ENCODE measurements at places on chromosomes 11 and 22.
A peak's percentile ranks its signal among the peaks of the same experiment; 100 is the strongest.

- DNase-seq, result no peak
These were observed 2.5 kb downstream of the PKP3 start for GRCh38 chr11:396511-396947.

GRCh38 chr11:40417627-40418026 is 1041.8 kb downstream of the LRRC4C start:
- no peak for DNase-seq

DNA sequence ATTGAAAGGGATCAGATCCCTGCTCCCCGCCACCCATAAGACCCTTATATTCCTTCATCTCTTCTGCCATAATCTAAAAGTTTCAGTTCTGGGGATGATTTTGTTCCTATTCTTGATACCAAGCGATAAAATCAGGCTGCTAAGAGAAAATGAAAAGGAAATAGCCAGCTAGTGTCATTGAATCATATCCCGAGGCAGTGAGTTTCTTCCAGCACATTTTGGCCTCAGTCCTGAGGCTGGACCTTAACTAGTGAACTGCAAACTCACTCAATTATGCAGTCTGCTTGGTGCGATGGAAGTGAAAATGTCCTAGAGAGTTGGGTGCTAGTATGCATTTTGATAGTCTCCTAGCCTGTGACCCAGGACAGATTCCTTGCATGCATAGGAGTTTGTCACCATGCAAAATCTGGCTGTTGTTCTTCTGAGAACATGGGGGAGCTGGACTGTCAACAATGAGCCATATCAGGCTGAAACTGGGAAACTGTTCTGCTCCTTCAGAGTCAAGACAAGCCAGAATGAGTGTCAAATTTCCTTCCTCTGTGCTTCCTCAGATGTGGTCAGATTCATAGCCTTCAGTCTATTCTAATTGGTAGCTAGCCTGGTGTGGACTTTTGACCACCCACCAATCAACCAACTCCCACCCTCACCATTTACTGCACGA is 102.9 kb downstream of the CCDC81 start:
- no peak for DNase-seq

DNA sequence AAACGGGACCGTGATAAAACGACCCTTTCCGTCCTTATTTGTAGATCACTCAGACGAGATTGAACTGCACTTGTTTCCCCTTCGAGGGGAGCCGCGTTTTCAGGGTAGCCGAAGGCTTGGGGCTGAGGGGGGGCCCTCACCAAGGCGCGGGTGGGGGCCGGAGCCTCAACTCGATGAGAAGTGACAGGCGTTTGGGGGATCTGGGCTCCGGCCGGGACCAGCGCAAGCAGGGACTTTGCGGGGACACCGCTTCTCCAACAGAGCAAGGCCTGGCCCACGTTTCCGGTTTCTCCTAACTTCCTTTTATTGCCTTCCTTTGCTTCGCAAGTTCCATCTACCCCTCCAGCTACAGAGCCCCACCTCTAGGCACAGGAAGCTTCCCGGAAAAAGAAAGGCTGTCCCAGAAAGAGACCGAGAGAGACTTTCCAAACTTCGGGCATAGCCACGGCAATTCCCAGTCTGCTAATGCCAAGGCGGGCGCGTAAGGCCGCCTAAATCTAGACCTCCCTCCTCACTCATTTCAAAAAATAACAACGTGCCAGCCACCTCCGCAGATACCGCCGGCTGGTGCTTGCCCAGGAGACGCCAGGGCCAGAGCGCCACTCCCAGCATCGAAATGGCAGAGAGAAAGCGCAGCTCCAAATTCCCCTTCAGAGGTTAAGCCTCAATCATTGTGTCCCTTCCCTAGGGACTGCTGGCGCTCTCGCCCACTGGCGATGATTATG is 6.6 kb downstream of the PAX6 start:
- DNase-seq, result peak; percentile 3

DNA sequence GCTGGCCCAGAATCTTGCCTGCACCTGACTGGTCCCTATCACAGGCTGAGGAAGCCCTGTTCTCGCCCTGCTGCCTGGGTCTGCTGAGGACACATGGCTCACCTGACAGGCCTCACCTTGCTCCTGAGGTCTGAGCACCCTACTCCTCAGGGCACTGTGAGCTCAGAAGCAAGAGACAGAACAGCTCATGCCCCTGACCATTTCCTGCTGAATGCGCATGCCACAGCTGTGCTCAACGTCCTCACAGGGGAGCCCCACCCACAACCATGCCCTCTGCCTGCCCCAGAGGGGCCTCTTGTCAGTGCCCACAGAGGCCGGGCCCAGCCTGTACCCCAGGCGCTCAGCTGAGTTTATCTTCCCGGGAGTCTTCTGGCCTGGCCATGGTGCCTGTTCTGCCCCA is 2.8 kb upstream of the TSPO start:
- peak; percentile 9 for DNase-seq

GRCh38 chr11:113521737-113522517 is 46.7 kb upstream of the DRD2 start:
- no peak for DNase-seq

- DNase-seq, result peak; percentile 29
These were observed 14.9 kb downstream of the USP47 start for GRCh38 chr11:11856638-11857037.

DNA sequence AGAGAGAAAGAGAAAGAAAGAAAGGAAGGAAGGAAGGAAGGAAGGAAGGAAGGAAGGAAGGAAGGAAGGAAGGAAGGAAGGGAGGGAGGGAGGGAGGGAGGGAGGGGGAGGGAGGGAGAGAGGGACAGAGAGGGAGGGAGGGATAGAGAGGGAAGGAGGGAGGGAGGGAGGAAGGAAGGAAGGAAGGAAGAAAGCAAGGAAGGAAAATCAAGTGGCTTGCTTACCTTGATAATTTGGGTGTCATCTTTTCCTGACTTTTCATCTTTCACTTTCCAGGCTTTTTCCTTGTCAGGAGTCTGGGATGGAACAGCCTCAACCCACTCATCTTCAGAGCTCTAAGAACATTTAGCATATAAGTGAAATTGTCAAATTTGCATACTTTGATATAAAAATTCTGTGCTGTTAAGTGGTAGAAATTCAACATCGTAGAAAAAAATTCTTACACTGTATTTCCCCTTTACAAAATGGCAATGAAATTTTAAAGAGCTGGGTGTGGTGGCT is 14.9 kb downstream of the CWF19L2 start:
- no peak for DNase-seq
